ENCODE measurements at places on chromosomes 6 and 20. TPM values are rescaled to one million over a fixed set of nuclear protein-coding genes. Genes with fewer than 3 reads are reported as not detected.

Gene MEI4
- not detected for total RNA-seq

Gene SNRPB
- total RNA-seq = 533 TPM

Gene CBLN4
- not detected for total RNA-seq

Gene PEX6
- total RNA-seq = 6.9 TPM

Gene SPATS1
- not detected for total RNA-seq

Gene HLA-DOA
- not detected for total RNA-seq

Gene PRL
- not detected for total RNA-seq

Gene NRSN1
- total RNA-seq = not detected

Gene TFAP2A
- 8.7 TPM for total RNA-seq

Gene BTN1A1
- 7.3 TPM for total RNA-seq

Gene OR14J1
- total RNA-seq = not detected

Gene RBM24
- not detected for total RNA-seq

Gene IL17F
- not detected for total RNA-seq

Gene TEAD3
- total RNA-seq = 51.8 TPM

Gene KCNS1
- not detected for total RNA-seq

Gene FUT9
- total RNA-seq = 0.12 TPM
